ENCODE measurements at places on chromosomes 2 and 18. TPM values are rescaled to one million over a fixed set of nuclear protein-coding genes. Genes with fewer than 3 reads are reported as not detected.

The TXNDC2 gene
- total RNA-seq, result not detected

The PLEK gene
- 48.2 TPM for total RNA-seq

The IL1F10 gene
- not detected for total RNA-seq

The VWC2L gene
- total RNA-seq, result under 0.01 TPM

The SULT1C2 gene
- total RNA-seq, result under 0.01 TPM

The TWIST2 gene
- total RNA-seq, result not detected

The MYO5B gene
- total RNA-seq, result under 0.01 TPM

The CPO gene
- total RNA-seq, result not detected

The COLEC12 gene
- total RNA-seq, result 0.27 TPM

The ABCG5 gene
- total RNA-seq, result under 0.01 TPM

The BMP10 gene
- under 0.01 TPM for total RNA-seq

The PPP1R1C gene
- not detected for total RNA-seq

The SUPT7L gene
- total RNA-seq, result 70.0 TPM

The RAX gene
- total RNA-seq, result not detected

The HOXD9 gene
- total RNA-seq, result not detected

The METTL4 gene
- 2.7 TPM for total RNA-seq

The RTKN gene
- 18.6 TPM for total RNA-seq

The CCDC141 gene
- 0.54 TPM for total RNA-seq

The ONECUT2 gene
- under 0.01 TPM for total RNA-seq

The COL4A4 gene
- total RNA-seq, result not detected

The DSG1 gene
- not detected for total RNA-seq
